ENCODE measurements at places on chromosomes 3 and 15.

DNA sequence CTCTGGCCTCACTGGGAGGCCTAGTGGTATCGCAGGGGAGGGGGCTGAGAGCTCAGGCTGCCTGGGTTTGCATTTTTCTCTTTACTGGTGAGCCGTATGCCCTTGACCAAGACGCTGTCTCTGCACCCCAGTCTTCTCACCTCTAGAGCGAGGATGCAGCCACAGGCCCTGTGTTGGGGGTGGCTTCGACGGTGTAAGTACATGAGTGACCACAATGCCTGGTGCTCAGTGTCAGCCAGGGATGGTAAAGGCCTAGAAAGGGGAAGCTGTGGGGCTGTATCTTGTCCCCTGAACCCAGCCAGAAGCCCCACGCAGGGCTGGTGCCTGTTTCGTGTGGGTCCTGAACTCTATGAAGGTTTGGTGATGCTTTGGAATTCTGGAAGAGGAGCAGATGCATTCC is 19.8 kb downstream of the SYNM start:
- no peak for DNase-seq

DNA sequence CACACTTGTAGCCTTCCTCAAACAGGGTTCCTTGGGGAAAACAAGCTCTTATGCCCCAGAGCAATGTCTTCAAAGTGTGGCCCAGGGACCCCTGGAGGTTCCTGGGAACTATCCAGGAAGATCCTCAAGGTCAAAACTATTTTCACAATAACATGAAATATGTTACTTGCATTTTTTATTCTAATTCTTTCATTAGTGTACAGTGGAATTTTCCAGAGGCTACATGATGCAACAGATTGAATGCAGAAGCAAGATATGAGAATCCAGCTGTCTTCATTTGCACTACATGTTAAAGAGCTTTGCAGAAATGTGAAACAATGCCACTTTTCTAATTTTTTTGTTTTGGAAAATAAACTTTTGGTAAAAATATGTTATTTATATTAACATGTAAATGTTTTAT is 190.9 kb downstream of the SLC9A9 start:
- no peak for DNase-seq

DNA sequence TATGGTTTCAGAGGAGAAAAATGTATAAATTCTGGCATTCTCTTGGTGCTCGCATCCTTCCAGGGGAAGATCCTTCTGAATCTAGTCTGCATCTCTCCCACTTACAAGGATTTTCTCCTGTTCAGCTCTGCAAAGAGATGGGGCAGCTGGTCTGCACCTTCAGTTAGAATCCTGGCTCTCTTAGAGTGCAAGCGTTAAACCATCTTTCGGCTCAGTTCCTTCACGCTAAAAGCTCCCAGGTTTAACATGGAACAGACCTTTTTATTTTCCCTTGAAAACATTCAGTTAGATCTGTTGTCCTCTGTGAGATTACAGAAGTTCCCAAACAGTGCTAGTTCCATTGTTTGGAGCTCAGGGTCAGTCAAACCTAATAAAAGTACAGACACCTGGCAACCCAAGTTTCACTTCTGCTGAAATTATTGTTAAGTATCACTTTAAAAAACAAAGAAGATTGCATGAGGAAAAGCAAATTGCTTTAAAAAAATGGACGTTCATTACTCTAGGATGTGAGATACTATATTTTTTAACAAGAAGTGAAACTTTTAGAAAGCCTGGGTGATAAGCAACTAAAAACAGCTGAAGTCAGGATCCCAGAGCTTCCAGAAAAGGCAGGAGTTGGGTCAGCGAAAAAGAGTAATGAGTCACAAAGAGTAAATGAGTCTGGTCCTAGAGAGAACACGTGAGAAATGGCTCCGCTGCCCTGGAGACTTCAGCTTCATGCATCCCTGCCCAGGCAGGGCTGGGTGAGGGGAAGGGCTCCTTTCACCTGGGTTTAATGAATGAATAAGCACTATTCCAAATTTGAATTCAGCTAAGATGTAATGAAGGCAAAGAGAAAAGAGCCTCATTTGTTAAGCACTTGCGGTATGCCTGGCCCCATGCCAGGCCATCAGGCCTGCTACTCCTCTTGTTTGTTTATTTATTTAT is 63.3 kb downstream of the ABTB1 start:
- DNase-seq, result peak; percentile 89

DNA sequence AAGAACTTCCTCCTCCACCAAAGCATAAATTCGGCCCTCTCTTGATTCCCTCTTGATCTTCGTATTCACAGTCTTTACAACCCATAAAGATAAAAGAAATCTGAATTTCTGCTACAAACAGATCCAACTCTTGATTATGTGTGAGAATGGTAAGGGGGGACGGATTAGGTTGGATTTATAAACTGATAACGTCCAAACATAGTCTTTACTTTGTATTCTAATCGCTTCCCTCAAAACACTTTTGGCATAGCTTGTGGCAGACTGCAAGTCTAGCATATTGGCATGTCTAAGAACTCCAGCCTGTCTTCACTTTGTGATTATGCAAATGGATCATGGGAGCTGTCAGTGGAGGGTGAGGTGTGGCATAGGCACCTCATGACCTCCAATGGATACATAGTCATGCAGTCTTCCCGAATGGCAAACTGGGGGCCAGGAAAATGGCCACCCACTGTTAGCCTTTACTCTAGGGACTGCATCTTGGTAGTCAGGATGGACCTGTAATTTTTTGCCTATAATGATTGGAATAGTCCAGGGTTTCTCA is 24.3 kb upstream of the GPR171 start:
- DNase-seq, result no peak

- no peak for DNase-seq
Observed at GRCh38 chr3:144775551-144775950, 803.9 kb downstream of the DIPK2A start.

DNA sequence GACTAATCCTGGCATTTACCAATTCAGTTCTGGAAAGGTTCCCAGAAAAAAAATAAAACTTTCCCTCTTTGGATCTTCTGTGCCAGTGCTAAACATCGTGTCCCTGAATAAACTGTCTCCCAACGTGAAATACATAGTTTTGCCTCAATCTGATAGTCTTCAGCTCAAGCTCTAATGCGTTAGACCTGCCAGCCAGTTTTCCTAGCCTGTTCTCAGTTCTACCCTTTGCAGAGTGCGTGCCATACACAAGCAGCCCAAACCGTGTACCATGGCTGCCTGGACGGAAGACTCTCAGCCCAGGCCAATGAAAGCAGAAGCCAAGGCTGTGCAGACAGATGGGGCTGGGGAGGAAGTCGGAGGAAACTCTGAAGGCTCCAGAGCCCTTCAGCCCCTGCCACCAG is 11.4 kb upstream of the OCA2 start:
- no peak for DNase-seq

GRCh38 chr3:45313743-45314403 is 74.5 kb upstream of the LARS2 start:
- no peak for DNase-seq

DNA sequence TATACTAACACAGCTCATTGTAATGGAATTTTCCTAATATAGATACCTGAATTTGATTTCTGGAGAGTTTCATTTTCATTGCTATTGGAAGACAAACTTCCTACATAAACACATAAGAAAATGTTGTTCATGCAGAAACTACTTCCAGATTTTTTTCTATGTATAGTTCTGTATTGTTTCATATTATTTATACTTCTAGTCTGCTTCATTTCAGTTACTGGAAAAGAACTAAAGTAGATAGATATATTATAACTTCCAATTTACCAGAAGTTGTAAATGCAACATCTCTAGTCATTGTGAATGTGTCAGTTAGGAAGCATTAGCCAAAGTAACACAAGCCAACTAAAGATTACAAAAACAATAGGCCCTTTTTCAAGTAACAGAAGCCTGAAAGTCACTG is 147.3 kb upstream of the ZNF385D start:
- no peak for DNase-seq

GRCh38 chr15:50192926-50193620 is 11.1 kb downstream of the SLC27A2 start:
- DNase-seq, result no peak

Measured in suppressor macrophage treated with lipopolysaccharide for 1 hour (primary cell).